ENCODE measurements at places on chromosomes 4 and X.

DNA sequence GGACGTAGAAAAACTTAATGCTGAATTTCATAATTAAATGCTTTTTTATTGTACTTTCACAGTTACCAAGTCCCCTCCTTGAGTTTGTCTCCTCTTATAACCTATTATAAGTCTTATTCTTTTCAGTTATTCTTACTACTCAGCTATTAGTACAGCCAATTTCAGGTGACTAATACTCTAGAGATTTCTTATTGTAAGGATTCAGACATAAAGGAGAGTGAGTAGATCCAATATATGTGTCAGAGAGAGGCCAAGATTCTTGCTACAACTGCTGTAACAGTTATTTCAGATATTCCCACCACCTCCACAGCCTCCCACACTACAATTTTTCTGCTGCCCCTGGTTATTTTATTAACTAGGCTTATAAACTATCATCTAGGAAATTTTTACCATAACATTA lies 274.5 kb downstream of the GPAT3 start:
- DNase-seq = peak; percentile 43

DNA sequence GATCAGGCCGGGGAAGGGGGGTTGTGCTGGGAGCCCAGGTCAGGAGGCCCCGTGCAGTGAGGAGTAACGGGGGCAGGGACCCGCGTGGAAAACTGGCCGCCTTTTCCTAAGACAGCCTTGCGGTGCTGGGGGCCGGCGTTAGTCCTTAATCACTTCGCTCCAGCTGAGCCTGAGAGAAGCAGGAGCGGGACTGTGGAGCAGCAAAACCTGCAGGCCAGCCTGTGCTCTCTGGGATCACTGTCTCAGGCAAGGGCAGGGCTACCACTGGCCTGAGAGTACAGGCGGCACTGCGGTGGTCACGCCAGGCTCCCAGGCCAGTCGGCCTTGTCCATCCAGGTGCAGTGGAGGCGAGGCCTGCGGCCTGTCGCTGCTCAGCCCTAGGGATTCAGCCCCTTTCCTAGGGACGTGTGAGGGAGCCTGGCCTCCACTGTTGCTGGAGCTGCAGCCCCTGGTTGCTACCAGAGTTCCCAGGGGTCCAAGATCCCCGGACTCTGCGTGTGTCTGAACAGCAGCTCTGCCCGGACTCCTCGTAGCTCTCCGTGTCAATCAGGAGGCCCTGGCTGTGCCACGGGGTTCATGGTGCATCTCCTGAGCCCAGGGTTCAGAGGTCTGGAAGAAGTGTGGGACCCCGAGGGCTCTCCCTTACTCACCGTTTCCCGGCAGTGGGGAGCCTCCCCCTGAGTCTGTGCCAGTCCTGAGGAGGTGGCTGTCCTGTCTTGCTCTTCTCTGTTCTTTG lies 2141.7 kb upstream of the TENM3 start:
- DNase-seq = no peak

DNA sequence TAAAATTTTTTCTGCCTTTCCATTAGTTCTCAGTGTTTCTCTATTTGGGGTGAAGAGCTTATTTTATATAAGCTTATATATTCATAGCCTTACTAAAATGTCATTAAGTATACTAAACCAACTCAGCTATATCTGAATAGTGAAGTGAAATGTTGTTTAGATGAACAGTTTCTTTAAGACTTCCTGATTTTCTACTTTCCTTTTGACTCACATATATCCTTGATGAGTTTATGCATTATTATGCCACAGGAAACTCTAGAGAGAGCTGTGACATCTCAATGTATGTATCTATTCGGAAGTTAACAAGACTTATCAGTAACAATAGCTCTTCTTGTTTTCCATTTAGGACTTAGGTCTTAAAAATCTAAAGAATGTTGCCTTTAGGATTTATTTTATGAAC lies 1491.8 kb upstream of the IGFBP7 start:
- no peak for DNase-seq

DNA sequence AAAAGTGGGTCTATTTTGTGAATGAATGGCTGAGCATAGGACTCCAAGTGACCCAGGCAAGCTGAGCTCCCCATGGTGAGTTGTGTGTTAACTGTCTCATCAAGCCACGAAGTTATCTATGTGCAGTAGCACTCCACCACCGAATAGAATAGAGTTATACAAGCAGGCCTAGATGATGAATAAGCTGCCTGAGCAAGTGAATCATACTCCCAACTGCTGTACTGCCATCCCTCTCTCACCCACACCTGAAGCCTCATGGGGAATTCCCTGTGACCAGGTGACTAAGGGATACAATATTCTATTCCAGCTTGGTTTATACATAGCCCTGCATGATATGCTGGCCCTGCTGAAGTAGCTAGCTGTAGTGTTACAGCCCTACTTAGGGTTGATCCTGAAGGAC lies 38.7 kb downstream of the KDM5C start:
- DNase-seq = peak; percentile 53

DNA sequence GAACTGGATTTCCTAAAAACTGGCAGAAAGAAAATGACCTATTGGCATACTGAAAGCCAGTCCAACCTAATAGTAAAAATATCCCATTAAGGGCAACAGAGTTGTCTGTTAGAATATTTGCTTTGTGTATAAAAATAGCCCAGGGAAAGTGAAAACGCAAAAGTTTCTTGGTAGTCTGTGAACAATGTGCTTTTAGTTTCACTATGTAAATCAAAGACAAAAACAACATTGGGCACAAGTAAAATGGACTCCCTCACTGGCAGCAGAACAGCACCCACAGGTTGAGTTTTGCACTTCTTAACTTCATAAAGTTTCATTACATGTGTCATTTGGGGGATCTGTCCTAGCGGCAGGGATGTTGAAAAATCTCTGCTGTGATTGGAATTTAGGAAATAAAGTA lies 4.3 kb upstream of the FGG start:
- no peak for DNase-seq

- peak; percentile 47 for DNase-seq
These were observed 32.0 kb downstream of the ATXN3L start for GRCh38 chrX:13287816-13288215.

GRCh38 chr4:53956454-53956853 lies 108.0 kb downstream of the CHIC2 start:
- DNase-seq = no peak

- no peak for DNase-seq
These were observed 103.4 kb upstream of the PDLIM3 start for GRCh38 chr4:185638548-185639301.

- DNase-seq = no peak
These were observed 6.2 kb upstream of the DCTD start for GRCh38 chr4:182923366-182923765.

GRCh38 chrX:53659039-53659438 lies 27.5 kb downstream of the HUWE1 start:
- no peak for DNase-seq

GRCh38 chr4:53608242-53608641 lies 17.0 kb upstream of the LNX1 start:
- no peak for DNase-seq

- no peak for DNase-seq
These were observed 62.7 kb downstream of the SLC9A6 start for GRCh38 chrX:136047969-136048368.

GRCh38 chr4:16136827-16137226 lies 53.0 kb upstream of the PROM1 start:
- no peak for DNase-seq

DNA sequence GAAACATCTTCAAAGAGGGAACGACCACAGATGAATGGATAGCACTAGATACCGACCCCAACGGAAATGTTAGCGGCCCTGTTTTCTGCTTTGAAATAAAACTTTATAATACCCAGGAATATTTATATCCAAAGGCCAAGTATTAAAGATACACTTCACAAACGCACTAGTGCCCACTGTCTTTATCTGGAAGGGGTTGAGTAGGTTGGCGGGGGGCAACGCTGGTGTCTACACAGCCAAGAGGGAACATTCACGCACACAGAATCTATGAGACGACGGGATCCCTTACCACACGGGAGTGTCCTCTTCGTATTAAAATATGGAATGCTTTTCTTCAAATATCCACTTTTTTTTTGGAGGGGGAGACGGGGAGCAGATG lies 3.3 kb downstream of the HAND2 start:
- no peak for DNase-seq

GRCh38 chr4:109592367-109592766 lies 32.3 kb downstream of the MCUB start:
- DNase-seq = no peak

DNA sequence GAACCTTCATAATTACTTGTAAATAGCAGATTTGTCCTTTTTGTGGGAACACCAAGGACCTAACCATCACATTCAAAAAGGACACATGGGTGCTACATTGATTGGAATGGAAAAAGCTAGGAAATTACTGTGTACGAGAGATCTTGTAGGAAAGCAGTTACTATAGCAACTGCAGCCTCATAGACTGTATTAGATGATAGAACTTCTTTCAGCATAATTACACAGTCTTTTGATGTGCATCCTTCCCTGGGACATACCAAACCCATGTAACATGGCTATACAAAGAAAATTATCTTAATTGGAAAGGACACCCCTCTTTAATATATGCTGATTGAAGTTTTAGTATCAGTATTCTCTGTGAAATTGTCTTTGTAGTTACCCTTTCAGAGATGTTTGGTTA lies 130.7 kb upstream of the CTSO start:
- no peak for DNase-seq

- DNase-seq = no peak
These were observed 59.6 kb downstream of the FRYL start for GRCh38 chr4:48720459-48720858.

DNA sequence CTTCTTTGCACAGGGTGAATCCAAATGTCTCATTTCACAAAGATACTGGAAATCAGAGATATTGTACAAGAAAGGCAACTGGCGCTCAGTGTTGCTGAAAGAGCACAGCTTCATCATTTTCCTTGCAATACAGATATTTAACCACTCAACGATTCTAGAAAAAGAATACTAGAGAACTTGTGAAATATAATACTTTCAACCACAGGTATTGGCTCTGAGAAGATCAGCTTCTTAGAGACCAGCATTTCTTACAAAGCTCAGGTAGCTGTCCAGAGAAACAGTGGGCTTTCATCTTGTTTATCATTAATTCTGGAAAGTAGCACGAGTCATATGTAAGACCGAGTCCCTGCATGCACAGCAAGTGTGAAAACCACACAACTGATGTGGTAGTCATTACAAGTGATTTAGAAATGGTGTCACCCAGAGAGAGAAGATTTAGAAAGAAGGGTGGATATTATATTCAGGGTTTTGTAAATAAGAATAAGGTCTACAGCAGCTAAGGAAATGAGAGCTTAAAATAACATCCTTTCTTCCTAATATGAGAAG lies 7.8 kb upstream of the PPARGC1A start:
- no peak for DNase-seq

GRCh38 chr4:149296503-149296902 lies 519.1 kb downstream of the IQCM start:
- DNase-seq = no peak

GRCh38 chrX:97527725-97528124 lies 644.0 kb downstream of the RPA4 start:
- no peak for DNase-seq

DNA sequence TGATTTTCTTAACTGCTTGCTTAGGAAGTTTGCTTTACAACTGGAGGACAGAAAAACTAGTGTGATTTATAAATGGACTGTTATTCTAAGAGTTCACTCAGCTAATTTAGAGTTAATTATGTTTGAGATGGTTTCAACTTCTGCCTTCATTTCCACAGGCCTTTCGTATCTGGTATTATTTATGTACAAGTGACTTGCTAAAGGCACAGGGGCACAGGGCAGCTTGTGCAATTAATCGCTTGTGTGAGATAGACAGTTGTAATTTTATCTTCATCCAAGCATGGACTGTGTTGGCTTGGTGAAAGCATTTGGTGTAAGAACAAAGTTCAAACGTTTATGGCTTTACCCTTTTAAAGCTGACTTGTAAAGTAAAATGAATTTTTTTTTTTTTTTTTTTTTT lies 38.3 kb downstream of the GPAT3 start:
- DNase-seq = no peak

DNA sequence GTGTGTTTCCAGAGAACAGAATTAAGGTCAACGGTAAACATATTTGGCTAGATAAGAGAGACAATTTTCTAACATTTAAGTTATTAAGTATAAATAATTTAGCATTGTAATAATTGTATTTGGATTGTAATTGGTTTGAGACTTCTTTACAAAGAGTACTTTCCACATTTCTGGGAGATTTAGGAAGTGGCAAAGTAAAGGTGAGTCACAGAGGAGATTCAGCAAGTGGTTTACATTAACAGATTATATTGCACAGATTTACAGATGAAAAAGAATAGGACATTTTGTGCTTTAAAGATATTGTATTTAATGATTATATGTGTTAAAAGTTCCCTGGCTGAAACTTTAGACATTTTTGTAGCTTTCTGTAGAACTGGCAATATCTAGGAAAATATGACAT lies 584.4 kb upstream of the AADAT start:
- DNase-seq = peak; percentile 34

GRCh38 chrX:110987292-110987691 lies 108.7 kb upstream of the PAK3 start:
- no peak for DNase-seq

DNA sequence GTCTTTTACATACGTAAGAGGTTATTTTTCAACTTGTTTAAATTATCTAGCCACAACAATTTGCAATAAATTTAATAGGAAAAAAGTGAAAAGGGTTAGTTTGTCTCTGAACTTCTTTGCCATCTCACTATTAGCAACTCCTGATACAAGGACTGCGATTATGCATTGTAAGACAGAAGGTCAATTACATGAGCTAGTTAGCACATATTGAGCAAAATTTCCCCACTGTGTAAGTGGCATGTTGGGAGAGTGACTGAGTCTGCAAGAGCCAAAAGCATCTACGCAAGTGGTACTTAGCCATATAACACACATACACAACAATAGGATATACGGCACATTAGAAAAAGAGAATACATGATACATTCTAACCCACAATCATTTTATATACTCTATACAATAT lies 927.2 kb downstream of the STPG2 start:
- DNase-seq = no peak

GRCh38 chr4:71784569-71785197 lies 804 bp upstream of the GC start:
- no peak for DNase-seq

GRCh38 chr4:82891707-82892466 lies 934 bp upstream of the SEC31A start:
- DNase-seq = peak; percentile 10

DNA sequence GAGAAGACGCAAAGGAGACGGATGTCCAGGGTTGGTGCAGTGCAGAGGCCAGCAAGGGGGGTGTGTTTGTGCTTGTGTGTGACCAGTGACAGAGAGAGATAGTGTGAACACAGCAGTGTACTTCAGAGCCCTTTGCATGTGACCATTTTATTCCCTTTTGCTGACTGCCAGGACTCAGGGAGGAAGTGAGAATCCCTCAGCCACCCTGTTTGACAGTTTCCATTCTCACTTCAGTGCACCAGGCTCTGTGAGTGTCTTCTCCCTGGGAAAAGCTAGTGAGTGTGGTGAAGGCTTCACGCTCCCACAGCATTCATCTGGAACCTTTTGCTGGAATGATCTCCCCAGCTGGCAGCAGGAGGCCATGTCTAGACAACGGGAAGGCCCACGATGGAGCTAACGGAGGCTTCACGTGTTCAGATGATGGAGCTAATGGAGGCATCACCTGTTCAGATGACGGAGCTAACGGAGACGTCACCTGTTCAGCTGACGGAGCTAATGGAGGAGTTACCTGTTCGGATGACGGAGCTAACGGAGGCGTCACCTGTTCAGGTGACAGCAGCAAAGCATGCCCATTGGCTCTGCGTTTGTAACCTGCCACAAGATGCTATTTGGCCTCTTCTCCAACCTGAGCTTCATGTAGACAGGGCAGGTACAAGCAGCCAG lies 195.4 kb downstream of the AFAP1 start:
- DNase-seq = no peak

GRCh38 chr4:137528673-137529072 lies 3.6 kb downstream of the PCDH18 start:
- DNase-seq = no peak

- no peak for DNase-seq
These were observed 7.6 kb downstream of the SORCS2 start for GRCh38 chr4:7199771-7200441.
